Stimulated activated CD8-positive, alpha-beta memory T cell treated with anti-CD3 and anti-CD28 coated beads, Interleukin-4, amount 100 ng/mL, for 4 hours (primary cell): ENCODE measurements at places on chromosomes 1 and 21.

DNA sequence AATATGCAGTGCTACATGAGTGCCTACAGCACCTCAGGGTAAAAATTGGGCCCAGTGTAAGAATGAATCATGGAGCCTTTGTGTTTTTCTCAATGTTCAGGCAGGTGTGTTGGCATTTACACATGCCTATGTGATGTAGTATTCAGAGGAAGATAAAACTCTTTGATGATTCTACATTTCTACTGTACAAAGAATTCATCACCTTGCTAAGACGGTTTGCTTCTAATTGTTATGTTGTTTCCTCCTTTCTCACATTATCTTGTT lies 867.3 kb downstream of the TTLL7 start:
- DNase-seq = no peak

DNA sequence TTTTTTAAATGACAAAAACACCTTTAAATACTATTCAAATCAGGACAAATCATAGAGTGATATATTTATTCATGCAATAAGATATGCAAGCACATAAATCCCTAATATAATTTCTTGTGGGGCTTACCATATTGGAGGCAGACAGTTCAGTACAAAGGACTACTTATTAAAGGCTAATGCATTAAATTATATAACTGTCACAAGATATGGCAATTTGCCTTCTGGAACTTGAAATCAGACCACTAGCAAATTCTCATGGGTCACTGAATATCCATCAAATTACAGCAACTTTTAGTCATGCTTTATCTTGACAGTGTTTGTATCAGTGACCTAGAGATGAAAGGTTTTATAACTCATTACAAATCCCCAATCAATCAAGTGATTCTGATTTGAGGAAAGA lies 54.1 kb upstream of the NCAM2 start:
- DNase-seq = no peak

DNA sequence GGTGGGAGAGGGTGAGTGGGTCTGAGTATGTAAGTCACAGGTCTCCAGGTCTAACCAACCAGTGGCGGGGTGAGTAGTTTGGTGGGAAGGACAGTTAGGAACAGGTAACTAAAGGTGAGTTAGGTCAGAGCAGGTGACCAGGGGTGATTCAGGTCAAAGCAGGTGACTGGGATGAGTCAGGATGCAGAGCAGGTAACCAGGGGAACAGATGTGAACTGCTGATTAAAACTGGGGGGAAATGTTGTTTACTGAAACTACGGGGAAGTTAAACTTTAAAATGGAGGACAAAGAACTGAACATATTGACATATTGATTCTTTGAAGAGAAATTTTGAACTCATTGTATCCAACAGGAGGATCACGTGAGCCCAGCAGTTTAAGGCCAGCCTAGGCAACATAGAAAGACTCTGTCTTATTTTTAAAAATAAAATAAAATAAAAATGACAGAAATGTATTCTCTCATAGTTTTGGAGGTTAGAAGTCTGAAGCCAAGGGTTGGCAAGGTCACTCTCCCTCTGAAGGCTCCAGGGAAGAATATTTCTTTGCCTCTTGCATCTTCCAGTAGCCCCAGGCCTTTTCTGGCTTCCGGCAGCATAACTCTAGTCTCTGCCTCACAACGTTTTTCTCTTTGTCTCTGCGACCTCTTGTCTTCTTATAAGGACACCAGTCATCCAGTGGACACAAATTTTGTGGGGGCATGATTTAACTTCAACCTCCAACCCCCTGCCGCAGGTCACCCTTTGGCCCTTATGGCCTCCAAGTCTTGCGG lies 64.3 kb upstream of the TINAGL1 start:
- DNase-seq = no peak

DNA sequence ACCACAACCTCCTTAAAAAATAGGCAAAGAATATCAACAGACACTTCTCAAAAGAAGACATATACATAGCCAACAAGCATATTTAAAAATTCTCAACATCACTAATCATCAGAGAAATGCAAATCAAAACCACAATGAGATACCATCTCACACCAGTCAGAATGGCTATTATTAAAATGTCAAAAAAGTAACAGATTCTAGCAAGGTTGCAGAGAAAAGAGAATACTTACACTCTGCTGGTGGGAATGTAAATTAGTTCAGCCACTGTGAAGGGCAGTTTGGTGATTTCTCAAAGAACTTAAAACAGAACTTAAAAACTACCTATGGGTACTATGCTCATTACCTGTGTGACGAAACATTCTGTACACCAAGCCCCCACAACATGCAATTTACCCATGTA lies 20.7 kb downstream of the CD1B start:
- no peak for DNase-seq

DNA sequence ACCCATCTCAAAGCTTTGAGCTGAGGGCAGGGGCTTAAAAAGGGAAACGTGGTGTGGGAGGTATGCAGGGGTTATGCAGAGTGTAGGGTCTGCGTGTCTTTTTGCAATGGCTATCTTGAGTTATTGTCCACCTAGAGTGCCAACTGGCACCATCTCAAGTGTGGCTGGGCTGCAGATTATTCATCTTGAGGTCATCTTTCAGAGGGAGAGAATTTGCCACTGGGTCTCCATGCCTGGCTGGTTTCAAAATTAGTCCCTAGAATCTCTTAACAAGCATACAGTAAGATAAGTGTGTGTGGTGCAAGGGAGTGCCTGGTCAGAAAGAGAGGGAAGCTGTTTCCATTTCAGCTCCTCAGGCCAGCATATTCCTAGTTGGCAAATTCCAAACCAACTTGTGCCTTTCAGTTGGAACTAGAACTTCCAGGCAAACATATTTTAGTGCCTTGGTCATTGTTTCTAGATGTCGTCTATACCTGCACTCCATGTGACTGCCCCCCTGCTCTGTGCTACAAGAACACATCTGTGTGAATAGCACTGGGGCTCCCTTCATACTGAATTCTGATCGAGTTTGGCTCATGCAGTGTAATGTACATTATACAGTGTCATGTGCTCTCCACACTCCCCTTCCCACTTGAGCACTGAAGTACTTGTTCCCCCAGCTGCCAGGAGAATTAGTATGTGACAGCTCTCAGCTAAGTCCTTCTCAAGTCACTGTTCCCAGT lies 5.0 kb upstream of the OR2T8 start:
- no peak for DNase-seq

GRCh38 chr1:159208175-159208825 lies 3.6 kb downstream of the ACKR1 start:
- no peak for DNase-seq

DNA sequence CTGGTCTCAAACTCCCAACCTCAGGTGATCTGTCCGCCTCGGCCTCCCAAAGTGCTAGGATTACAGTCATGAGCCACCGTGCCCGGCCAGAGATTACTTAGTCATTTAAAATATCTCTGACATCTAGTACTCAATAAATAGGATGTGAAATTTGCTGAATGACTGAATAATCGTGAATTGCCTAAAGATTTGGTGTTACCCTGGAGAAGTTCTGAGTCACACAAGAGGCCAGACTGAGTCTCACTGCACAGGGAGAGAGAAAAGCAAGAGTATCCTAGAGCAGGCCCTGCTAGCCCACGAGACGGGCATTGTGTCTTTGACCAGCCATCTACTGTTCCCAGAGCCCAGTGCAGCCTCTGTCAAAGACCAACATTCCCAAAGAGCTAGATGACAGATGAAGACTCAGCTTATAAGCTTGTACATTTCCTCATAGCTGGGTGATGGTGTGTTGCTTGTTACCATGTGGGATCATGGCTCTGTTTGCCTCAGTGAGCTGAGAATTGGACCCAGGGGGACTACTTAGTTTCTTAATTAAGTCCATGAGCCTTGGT lies 5.6 kb upstream of the EIF4G3 start:
- no peak for DNase-seq

DNA sequence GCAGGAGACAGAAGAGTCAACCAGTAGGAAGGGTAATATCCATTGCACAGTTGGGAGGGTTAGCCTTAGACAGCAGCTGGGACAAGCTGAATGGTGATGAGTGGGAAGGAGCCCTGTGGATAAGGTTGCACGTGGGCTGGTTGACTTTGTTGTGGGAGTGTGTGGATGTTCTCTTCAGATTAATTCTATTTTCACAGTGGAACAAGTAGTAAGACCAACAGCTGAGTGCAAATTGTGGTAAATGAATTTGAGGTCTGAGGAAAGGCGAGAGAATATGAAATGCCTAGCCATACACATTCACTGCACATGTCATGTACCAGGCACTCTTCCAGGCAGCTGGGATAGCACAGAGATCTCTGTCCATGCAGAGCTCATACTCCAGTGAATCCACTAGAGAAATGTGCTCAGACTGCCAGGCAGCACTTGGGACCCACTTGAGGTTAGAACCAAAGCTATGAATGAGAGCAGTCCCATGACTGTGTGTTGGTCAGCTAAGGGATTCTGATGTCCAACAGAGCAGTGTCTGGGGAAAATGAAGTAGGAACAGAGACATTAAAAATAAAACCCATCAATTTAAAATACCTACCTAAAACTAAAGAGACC lies 25.2 kb upstream of the VTCN1 start:
- DNase-seq = no peak

GRCh38 chr1:209576392-209577197 lies 6.9 kb upstream of the CAMK1G start:
- DNase-seq = peak; percentile 16

DNA sequence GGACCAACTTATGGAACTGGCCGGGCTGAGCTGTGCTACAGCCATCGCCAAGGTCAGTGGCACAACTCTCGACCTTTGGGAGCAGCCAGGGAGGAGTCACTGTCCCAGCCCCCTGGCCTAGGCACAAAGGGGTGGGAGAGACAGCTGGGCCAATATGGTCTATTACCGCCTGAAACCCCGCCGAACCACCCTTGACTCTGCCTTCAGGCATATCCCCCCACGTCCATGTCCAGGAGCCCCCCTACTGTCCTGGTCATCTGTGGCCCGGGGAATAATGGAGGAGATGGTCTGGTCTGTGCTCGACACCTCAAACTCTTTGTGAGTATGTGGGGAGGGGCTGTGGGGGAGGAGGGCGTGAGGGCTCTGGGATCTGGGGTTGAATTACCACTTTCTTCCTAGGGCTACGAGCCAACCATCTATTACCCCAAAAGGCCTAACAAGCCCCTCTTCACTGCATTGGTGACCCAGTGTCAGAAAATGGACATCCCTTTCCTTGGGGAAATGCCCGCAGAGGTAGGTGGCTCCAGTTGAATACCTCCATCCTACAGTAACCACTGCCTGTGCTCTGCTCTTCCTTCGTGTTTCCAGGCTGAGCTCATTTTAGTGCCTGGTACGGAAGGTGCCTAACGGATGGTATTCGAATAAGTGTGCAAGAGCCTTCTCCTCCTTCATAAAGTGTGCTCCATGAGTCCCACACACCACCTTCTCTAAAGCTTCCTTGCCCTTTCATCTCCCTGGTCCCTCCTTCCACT lies 758 bp downstream of the NAXE start:
- no peak for DNase-seq

- no peak for DNase-seq
These were observed 42.6 kb downstream of the ACKR1 start for GRCh38 chr1:159247266-159247665.

GRCh38 chr21:16908077-16908476 lies 604.8 kb upstream of the CXADR start:
- no peak for DNase-seq

- DNase-seq = no peak
These were observed 29.1 kb upstream of the GRHL3 start for GRCh38 chr1:24289937-24290595.

DNA sequence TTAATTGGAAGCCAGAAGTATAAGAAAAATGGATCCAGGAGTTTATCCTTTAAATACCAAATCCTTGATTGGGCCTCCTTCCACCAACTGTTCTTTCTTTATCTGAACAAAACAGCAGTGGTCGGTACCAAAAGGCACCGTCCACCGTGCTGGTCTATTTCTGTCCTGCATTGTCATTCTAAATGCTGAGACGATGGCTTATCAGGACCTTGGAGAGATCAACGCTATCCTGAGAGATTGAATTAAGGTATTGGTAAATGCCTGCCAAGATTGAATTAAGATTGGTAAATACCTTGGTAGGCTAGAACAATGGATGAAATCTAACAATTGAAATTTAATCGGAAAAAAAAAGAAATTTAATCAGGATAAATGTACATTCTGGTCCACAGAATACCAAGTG lies 73.4 kb upstream of the SOD1 start:
- no peak for DNase-seq

DNA sequence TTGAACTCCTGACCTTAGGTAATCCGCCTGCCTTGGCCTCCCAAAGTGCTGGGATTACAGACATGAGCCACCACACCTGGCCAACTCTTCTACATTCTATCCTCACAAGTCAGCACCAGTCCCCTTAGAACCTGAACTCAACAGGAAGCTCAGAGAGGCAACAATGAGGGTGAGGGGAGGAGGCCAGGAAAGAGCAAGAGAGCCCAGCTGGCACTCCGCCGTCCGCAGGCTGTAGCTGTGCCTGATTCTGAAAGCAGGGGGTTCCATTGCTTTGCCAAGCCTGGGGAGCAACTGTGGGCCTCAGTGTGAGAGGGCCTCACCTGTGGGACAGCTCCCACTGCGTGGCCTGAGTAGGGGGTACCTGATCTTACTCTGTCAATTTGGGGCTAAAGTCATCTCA lies 18.7 kb downstream of the STK40 start:
- DNase-seq = no peak

GRCh38 chr1:42742141-42742540 lies 2.1 kb upstream of the CLDN19 start:
- no peak for DNase-seq

GRCh38 chr1:70483342-70483741 lies 72.3 kb downstream of the CTH start:
- no peak for DNase-seq

DNA sequence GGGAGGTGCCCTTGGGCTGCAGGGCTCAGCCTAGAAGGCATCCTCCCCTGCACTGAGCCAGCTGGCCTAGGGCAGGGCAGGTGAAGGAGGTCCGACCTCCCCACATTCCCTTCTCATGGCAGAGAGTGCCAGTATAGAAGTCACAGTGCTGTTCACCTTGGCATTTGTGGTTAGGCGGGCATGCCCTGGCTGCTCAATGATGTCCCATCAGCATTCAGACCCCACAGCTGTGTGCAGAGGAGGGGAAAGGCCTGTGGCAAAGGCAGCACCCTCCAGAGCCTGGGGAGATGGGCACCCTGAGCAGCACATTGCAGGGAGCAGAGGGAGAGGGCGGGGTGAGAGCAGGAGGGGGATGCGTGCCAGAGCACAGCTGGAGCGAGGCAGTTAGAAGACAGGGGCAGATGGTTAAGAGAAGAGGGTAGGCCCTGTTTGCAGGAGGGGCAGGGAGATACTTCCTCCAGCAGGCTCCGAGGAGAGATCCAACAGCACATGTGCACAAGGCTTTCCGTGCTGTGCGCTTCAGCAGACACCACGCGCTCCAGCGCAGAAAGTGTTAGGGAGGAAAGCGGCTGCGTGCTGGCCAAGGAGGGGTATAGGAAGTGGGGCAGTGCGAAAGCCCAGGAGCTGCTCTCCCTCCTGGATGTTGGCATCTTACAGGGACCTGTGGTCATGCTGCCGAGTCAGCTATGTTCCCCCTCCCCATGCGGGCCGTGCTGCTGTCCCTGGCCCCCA lies 43.7 kb upstream of the COL6A1 start:
- no peak for DNase-seq

DNA sequence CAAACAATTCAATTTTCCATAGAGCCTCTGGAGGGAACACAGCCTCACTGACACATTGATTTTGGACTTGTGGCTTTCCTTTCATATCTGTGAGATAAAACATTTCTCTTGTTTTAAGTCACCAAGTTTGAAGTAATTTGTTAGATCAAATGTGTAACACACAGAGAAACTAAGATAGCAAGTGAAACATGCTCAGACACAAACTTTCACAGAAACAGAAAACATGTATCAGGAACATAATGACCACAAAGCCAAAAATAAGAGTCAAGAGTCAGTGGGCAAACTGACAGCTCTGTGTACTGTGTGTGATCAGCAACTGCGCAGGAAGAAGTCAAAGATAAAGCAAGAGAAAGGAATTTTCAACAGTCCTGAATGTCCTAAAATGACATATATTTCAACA lies 1237.5 kb downstream of the AMY1C start:
- no peak for DNase-seq
